ENCODE measurements at places on chromosomes 6 and 20.

- no peak for DNase-seq
Observed at GRCh38 chr6:9978480-9978879, 436.4 kb downstream of the TFAP2A start.

DNA sequence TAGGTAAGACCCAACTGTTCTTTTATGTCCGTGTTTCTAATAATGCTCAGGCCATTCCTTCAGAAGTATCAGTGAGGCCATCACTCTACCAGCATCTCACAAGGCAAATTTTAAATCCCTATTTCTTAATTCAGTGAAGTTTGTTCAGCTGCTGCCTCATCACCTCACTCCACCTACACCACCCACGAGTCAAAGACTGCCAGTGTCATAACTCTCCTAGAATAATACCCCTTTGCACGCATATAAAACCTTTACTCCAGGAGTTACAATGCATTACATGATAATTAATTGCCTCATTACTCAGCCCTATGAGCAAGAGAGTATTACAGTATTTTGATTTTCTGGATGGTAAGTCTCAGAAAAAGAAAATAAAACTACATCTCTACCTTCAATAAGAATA is 793.6 kb downstream of the TFAP2A start:
- DNase-seq = no peak

GRCh38 chr6:42522942-42523814 is 40.7 kb upstream of the UBR2 start:
- no peak for DNase-seq

- DNase-seq = no peak
Observed at GRCh38 chr6:1872649-1873131, 263.0 kb downstream of the FOXC1 start.

GRCh38 chr20:19995220-19995863 is 21.8 kb upstream of the NAA20 start:
- DNase-seq = no peak

DNA sequence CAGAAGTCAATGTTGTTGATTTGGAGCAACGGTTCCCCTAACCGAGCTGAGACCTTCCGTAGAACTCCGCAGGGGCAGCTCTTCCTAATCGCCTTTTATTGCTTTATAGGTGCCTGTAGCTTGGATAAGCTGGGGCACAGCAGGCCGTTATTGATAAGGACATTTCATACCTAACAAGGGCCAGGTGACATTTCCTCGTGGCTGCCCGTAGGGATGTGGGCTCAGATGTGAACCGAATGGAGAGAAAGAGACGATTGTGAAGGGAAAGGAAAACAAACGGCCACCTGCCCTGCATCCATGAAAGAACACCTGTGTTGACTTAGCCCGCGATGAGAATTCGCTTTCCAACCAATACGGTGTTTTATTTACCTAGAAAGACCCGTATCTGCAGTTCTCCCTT is 53.3 kb upstream of the DACT2 start:
- DNase-seq = no peak
